ENCODE measurements at places on chromosomes 6 and 20.

GRCh38 chr6:35967076-35967774 is 46.3 kb upstream of the SRPK1 start:
- no peak for DNase-seq

GRCh38 chr20:40754339-40754943 is 65.4 kb upstream of the MAFB start:
- DNase-seq: no peak

GRCh38 chr6:54291738-54292137 is 16.5 kb upstream of the TINAG start:
- DNase-seq: no peak

DNA sequence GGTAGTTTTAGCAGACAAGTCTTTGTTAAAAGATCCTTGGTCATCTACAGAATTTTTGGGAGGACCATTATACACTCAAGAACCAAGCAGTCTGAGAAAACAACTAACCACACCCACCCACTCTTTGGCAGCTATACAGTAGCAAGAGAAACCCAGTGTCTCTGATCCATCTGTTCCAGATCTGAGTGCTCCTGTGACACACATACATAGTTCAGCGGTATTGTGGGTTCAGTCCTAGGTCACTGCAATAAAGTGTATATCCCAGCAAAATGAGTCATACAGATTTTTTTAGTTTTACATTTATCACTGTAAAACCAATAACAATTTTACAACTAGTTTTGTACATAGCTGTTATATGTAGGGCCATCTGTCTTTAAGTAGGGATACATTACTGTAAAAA is 47.4 kb upstream of the PAK5 start:
- DNase-seq: no peak

DNA sequence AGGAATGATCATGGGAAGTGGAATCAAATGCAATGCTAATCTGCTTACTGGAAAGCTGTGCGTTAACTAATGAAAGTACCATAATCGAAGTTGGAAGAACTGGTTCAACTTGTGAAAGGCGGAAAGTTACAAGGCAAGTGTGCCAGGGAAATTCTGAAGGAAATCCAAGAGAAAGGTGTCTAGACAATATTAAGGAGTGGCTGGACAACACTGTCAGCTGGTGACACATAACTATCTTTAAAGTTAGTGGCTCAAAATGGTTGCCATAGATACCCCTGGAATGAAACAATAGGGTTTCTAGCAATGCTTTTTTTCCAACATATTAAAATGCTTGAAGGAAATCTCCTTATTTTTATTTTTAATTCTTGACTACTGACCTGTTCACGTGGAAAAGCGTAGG is 90.4 kb downstream of the BMP2 start:
- DNase-seq: no peak

GRCh38 chr6:151577257-151577656 is 83.4 kb downstream of the CCDC170 start:
- DNase-seq: no peak

GRCh38 chr6:154138793-154139192 is 99.8 kb downstream of the OPRM1 start:
- DNase-seq: no peak

GRCh38 chr20:10639737-10640556 is 33.9 kb downstream of the JAG1 start:
- DNase-seq: no peak

DNA sequence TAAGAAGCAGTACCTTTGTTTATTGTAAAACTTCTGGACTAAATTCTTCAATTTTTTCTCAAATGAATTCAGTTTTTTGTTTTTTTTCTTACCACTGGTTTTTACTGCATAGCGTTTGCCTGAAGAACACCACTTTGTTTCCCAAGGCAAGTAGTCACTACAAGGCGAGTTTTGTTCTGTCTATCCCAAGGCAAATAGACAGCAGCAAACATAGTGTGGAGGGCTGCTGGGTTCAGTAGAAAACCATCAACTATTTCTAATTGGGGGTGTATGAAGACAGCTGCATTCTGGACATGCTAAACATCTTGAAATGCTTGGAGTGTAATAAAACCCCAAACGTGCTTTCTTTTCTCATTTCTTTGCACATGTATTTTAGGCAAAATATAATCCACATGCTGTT is 197.4 kb downstream of the ESR1 start:
- no peak for DNase-seq

DNA sequence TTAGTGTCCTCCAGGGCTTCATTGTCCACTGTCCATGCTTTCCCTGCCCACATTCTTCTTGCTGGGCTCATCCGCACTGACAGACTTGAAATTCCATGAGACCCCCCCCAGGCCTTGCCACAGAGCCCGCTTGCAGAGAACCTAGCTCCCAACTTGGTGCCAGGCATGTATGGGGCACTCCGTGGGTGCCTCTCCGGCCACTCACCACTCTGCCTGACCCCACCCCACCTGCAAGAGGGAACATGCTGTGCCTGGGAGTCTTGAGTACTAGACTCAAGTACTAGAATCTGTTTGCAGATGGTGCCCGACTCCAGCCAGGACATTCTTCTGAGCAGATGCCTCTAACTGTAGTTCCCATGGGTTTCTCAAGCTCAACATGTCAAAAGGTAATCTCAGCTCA is 47.9 kb downstream of the TRERF1 start:
- DNase-seq: no peak

GRCh38 chr6:42722497-42722896 is at the start of gene PRPH2:
Gene PRPH2, minus strand, starts transcription at chr6:42722597. Its CDS starts 263 bp downstream, at chr6:42722334.
- no peak for DNase-seq

DNA sequence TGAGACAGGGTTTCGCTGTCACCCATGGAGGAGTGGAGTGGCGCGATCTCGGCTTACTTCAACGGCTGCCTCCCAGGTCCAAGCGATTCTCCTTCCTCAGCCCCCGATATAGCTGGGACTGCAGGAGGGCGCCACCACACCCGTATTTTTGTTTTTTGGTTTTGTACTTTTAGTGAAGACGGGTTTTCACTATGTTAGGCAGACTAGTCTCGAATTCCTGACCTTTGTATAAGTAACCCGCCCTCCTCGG is 115.4 kb upstream of the BTN3A2 start:
- no peak for DNase-seq

- DNase-seq: no peak
Measured at GRCh38 chr6:111480988-111481822, 1.8 kb downstream of the REV3L start.

DNA sequence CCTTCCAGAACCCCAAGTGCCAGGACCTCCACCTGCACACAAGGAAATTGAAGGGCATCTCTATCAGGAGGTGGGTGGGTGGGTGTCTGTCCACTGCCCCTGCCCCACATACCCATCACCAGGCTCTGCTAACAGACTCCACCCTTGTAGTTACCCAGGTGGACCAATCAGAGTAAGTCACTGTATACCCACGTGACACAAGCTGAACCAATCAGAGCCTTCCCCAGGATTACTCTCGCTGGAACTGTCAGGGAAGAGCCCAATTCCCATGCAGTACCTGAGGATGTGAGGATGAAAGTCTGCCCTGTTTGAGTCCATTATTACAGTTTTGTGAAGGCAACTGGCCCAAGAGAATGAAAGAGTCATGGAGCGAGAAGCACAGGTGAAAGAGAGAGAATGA is 4.2 kb downstream of the OCSTAMP start:
- DNase-seq: no peak
